ENCODE measurements at places on chromosomes 16 and 17.

DNA sequence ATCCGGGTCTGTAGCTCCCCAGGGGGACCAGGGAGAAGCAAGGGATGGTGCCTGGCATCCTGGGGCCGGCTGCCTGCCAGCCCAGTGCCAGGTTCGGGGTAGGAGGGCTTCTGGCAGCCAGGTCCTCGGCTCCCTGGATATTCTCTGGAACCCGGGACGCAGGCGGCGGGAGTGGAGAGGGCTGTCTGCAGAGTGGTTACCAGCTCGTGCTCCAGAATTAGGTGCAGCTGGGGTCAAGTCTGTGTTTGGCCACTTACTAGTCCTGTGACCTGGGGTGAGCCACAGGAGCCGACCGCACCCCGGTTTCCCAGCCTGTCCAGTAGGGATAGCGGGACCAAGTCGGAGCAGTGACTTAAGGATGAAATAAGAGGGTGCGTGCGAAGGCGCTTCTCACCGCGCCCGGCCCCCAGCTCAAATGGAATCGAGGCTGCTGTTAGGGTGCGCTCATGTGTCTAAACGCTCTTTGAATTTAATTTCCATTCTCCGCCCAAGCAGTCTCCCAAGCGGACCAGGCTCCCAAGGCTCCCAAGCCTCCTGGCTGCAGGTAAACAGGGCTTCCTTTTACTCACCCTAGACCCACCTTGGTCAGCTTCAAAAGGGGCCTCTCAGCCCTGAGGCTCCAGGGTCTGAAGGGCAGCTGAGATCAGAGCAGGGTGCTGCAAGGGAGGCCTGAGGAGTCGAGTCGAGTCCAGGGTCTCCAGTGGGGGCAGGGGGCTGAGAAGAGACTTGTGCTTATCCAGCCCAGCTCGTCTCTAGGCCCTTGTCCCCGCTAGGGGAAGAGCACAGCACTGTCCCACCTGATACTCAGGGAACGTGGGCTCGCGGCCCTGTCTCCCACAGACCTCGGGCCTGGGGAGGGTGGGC, 28.3 kb upstream of the ZNF469 start:
- DNase-seq, result no peak

GRCh38 chr17:34739386-34739785, 160.0 kb downstream of the TMEM132E start:
- DNase-seq, result no peak

GRCh38 chr16:71352963-71353460, 5.5 kb upstream of the CALB2 start:
- no peak for DNase-seq

DNA sequence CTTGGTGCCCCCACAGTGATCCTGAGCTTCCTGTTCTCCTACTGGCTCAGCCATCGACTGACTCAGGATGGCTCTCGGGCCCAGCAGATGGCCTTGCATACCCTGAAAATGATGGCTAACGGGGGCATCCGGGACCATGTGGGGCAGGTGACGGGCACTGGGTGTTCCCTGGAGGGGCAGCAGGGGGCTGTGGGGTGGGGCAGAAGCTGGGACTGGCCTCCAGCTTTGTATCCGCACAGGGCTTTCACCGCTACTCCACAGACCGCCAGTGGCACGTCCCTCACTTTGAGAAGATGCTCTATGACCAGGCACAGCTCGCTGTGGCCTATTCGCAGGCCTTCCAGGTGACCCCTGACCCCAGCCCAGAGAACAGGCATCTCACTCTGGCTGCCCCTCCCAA, 3.0 kb downstream of the SPATA20 start:
- DNase-seq, result no peak

- no peak for DNase-seq
Measured at GRCh38 chr16:84434800-84435199, 66.5 kb downstream of the ATP2C2 start.

GRCh38 chr17:45070809-45071208, 9.7 kb downstream of the NMT1 start:
- no peak for DNase-seq

DNA sequence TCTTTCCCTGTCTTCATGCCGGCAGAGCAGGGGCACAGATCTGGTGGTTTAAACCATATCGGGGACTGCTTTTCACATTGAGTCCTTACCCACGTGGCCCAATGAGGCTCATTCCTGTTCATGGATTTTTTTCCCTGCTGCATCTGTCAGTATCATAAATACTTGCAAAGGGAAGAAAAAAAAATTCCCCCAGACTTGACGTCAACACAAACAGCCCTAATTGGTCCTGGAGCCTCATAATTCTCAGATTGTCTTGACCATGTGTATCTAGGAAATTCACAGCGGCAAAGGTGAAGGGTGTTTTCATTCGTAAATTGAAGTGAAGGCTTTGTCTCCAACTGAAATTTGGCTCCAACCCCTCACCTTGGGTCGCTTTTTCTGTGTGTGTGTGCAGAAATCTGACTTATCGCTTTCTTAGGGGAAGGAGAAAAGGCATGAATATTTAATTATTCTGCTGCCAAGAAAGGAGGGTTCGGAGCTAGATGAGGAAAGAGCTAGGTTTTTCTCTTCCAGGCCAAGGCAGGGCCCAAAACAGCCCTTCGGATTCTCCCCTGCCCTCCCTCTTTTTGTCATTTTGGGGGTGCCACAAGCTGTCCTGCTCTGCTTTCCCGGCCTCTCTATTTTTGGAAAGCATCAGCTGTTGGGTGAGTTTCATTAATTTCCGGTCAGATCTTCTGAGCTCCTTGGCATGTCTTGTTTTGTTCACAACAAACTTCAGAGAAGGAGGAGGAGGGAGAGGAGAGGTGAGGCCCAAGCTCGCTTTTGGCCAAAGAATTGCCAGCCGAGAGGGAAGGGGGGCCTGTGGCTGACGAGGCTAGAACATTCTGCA, 17.8 kb upstream of the CIBAR2 start:
- no peak for DNase-seq

GRCh38 chr17:71905376-71906031, 215.3 kb upstream of the SOX9 start:
- no peak for DNase-seq

DNA sequence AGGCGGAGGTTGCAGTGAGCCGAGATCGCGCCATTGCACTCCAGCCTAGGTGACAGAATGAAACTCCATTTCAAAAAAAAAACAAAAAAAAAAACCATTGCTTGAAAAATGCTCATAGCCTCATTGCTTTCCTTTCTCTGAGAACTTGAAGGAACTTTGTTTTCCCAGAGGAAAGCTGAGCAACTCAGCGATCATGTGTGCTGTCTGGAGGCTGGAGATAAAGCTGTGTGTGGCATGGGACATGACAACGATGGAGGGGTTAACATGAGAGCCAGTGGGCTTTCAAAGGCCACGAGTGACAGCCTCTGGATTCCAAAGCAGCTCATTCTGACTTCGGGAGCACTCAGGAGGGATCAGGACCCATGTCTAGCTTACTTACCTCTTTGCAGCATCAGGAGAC, 21.6 kb upstream of the QRICH2 start:
- DNase-seq, result no peak

DNA sequence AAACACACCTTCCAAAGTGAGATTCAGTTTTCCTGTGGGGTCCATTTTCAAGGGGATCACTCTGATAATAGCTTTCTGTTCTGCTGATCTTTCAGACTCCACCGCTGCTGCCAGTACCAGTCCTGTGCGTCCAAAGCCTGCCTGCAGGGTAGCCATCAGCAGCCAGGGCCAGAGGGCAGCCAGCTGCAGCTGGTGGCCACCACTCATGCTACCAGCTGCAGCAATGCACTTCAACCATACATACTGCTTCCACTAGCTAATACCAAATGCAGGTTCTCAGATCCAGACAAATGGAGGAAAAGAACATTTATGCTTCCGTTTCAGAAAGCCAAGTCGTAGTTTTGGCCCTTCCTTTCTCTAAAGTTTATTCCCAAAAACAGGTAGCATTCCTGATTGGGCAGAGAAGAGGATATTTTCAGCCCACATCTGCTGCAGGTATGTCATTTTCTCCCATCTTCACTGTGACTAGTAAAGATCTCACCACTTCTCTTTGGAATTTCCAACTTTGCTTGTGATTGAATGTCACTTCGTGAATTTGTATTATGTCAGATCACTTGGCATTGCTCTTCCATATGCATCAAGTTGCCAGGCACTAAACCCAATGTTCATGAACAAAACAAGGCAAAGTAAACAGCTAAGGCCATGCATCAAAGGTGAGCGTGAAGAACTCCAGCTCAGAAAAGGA, 1.8 kb downstream of the RNF43 start:
- no peak for DNase-seq

DNA sequence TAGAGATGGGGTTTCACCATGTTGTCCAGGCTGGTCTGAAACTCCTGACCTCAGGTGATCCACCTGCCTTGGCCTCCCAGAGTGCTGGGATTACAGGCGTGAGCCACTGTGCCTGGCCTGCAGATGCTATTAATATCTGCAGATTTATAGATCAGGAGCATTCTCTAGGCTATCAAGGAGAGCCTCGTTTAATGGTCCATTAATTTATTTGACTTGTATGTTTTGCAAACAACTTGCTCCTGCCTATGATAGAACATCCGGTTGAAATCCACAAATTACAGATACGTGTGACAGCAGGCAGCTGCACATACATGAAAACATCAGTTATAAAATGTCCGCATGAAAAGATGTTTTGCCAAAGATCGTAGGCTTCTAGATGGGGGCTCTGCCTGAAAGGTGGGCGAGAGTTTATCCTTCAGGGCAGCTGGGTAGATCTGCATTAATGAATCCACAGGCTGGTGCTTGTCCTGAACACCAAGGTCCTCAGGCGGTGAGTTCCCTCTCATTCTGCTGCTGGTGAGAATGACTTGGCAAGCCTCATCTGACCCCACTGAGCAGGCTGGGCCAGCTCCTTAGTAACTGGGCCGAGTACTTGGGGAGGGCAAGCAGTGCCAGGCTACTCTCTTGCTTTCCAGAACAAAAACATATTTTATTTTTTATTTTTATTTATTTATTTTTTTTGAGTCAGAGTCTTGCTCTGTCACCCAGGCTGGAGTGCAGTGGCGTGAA, 37.1 kb upstream of the MGAT5B start:
- no peak for DNase-seq

GRCh38 chr16:3140603-3141427, 6.0 kb downstream of the ZNF213 start:
- DNase-seq, result no peak

- no peak for DNase-seq
Measured at GRCh38 chr17:48732688-48733629, 4.4 kb upstream of the HOXB13 start.

DNA sequence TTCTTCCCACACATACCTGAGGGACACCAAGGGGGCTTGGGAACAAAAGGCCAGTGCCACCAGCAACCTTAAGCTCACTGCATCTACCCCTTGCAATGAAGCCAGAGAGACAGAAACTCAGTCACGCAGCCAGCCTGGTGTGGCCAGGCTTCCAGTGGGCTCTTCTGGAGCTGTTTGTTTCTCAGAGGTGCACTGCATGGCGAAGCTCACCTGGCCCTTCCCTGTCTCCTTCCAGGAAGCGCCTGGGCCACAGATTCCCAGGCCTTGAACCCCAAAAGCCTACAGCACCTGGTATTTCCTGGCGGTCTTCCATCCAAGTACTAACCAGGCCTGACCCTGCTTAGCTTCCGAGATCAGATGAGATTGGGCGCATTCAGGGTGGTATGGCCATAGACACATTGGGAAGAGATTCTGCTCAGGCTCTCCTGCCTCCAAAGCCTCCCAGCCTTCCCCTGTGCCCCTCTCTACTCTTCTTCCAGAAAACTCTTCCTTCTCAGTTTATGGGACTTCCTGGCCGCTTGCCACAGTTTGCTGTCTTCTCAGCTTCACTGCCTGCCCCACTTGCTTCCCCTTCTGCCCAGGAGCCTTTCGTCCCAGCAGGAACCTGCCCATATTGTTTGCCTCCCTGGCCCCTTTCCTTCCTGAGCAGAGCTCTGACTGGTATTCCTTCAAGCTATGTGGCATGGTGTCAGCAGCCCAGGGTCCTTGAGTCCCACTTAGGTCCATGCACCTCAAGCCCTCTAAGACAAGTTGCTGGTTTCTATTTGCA, 1.6 kb downstream of the CISD3 start:
- no peak for DNase-seq

DNA sequence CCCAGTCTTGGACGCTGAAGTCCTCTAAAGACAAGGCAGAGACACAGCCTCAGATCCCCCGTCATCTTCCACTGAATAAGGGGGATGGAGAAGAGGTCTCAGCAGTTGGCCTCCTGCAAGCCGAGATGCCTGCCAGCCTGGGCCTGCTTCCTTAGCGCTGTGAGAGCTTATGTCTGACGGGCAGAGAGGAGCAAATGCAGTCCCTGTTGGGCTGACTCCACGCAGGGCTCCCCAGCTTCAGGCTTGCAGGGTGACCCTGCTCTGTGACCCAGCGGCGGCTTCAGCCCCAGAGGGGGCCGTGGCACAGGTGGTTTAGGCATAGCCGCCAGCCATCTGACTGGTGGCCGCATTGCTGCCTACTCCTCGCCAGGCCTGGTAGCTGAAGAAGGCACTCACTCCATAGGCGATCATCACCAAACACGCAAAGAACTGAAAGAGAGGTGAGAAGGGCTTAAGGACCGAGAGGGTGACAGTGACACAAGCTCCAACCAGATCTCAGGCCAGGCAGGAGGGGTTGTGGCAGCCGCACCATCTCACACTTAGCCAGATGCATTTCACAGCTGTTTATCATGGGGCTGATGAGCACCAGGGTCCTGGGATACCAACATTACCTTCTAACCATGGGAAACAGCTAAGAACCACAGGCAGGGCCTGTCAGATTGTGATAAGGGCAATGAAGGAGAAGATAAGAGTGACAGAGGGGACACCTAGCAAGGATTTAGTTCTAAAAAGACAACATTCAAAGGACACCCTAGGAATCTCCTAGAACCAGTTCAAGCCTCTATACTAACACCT, 11.7 kb downstream of the ARL2BP start:
- peak; percentile 12 for DNase-seq

DNA sequence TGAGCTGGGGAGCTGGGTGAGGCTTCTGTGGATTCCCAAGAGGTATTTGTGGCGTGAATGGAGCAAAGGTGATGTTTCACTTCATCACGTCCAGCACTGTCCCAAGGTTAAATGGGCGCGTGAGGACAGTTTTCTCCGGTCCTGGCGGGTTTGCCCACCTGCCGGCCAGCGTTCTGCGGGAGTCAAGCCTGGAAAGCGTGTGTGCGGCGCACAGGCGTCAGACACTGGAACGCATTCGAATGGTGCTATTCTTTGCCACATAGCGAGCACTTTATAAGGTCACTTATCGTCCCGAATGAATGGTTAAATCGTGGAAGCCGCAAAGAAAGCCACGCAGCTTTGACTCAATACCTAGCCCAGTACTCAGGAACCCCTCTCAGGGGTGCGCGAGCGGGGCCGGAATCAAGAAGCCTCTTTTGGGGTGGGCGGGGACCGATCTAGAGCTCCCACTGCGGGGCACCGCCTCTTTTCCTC, 446 bp upstream of the PSMD11 start:
- DNase-seq, result no peak

DNA sequence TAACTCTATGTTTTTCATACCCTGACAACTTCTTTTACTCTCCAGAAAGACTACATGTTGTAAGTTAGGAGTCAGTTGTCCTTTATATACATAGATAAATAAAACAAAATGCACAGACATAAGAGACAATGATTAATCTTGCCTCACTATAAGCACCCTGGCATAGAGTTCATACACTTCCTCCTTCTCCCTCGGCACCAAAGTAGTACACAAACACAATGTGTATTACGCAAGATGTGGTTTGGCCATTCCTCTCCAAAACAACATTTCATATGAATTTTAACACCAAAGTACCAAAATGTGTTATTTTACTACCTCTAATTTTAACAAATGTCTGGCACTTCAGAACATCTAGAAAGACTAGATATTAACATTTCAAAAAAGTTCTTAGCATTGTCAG, 17.2 kb upstream of the SLFN11 start:
- no peak for DNase-seq

Measured in activated T-cell treated with anti-CD3 and anti-CD28 coated beads, Interleukin-2, amount 50 U/mL, for 48 hours (primary cell).